Astrocyte of the spinal cord (primary cell): ENCODE measurements at places on chromosomes 5 and 9.

DNA sequence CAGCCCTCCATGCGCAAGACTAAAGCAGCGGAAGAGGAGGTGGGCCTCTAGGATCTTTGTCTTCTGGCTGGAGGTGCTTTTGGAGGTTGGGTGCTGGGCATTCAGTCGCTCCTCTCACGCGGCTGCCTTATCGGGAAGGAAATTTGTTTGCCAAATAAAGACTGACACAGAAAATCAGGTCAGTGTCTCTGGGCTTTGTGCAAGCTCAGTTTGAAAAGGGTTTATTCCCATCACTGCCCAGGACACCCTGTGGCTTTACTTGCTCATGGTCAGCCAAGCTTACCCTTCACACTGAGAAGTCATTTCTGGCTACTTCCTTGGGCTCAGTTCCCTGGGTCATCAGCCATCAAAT is 10.5 kb downstream of the SLC2A8 start:
- no peak for DNase-seq

DNA sequence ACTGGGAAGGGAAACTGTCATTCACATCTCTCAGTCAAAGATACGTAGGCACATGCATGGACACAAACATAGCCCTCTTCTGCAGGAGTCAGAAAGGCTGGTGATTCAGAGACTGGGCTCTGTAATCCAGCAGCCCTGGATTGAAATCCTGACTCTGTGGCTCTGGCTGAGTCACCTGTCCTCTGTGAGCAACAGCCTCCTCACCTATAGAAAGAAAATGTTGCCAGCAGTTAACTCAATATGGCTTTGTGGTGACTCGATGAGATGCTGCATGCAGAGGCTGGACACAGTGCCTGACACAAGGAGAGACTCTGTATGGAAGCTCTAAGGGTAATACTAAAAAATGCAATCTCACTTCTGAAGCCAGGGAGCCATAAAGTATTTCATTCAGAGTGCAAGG is 23.9 kb upstream of the CDKN2AIPNL start:
- DNase-seq: peak; percentile 67

- no peak for DNase-seq
Observed at GRCh38 chr5:149854866-149855265, 89.7 kb downstream of the PDE6A start.

DNA sequence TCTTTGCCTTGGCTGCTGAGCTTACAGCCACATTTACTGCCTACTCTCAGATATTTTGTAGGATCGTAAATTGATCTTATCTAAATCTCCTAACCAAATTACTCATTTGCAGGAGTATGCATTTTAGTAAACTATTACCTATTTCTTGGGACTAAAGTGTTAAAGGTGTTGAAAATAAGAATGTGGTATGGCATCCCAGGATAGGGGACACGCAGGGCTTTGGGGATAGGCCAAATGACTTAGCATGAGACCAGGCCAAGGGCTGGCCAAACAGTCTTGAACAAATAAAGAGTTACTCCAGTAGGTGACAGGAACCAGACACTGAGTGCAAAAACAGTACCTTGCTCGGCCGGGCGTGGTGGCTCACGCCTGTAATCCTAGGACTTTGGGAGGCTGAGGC is 25.1 kb downstream of the TBC1D2 start:
- DNase-seq: no peak

DNA sequence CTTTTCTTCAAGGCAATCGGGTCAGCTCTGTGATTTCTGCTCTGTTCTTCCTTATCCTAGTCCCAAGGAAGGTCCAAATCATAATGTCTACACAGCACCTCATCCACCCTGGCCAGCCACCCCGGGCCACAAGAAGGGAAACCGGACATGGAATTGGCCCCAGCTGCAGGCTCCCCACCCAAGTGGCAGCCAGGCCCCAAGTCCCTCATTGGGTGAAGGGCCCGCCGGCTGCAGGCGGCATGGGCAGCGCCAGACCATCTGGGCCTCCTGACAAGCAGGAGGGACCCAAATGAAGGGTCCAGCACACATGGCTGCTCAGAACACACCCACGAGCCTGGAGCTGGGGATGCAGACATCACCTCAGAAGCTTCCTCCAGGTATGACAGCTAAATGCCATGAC is 33.7 kb downstream of the BICD2 start:
- no peak for DNase-seq
